Activated CD8-positive, alpha-beta memory T cell treated with anti-CD3 and anti-CD28 coated beads for 1 hour (primary cell): ENCODE measurements at places on chromosomes 7 and 10.

GRCh38 chr7:151607464-151607867, 87.8 kb upstream of the RHEB start:
- DNase-seq = no peak

- no peak for DNase-seq
Measured at GRCh38 chr10:3111621-3112163, 44.3 kb downstream of the PFKP start.

DNA sequence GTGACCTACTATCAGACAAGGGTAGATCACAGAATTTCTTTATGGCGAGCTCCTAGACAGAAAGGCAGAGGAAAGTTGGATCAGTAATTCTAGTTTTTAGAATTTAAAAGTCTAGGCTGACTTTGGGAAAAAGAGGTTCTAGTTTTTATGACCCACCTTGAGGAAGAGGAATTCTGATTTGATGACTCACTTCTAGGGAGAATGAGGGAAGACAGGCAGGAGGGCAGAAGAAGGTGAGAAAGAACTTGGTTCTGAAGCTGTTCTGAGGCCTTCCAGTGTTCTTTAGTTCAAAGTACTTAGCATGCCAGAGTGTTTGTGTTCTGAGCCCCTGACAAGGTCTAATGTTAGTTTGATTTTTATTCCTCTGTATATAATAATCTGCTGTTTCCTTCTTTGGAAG, 97.2 kb downstream of the PODXL start:
- DNase-seq = no peak

GRCh38 chr7:157515342-157516041, 178.7 kb downstream of the DNAJB6 start:
- DNase-seq = no peak

DNA sequence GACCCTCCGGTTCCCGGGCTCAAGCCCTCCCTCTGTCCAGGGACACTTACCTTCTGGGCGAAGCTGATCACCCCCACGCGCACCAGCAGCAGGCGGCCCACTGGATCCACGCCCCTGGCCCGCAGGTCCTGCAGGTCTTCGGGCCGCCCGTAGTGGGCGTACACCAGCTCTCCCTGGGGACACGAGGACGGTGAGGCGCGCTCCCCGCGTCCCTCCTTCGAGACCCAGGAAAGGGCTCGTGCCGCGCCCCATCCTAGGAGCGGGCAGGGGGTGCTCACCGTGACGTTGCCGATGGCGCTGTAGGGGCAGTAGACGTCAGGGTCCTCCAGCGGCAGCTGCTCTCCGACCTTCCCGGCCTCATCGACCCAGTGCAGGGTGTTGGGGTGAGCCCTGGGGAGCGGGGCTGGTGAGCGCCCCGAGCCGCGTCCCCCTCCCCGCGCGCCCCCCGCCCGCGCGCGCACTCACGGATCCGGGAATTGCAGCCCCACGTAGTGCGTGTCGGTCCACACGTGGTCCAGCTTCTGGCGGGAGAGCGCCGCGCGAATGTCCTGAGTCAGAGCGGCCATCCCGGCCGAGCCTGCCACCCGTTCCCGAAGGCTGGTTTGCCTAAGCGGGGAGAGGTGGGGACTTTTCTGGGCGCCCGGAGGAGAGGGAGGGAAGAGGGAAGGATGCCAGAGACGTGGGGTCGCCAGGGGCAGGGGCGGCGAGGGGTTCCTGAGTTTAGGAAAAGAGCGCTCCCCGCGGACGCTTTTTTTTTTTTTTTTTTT, 8.2 kb downstream of the TFR2 start:
- DNase-seq = no peak

DNA sequence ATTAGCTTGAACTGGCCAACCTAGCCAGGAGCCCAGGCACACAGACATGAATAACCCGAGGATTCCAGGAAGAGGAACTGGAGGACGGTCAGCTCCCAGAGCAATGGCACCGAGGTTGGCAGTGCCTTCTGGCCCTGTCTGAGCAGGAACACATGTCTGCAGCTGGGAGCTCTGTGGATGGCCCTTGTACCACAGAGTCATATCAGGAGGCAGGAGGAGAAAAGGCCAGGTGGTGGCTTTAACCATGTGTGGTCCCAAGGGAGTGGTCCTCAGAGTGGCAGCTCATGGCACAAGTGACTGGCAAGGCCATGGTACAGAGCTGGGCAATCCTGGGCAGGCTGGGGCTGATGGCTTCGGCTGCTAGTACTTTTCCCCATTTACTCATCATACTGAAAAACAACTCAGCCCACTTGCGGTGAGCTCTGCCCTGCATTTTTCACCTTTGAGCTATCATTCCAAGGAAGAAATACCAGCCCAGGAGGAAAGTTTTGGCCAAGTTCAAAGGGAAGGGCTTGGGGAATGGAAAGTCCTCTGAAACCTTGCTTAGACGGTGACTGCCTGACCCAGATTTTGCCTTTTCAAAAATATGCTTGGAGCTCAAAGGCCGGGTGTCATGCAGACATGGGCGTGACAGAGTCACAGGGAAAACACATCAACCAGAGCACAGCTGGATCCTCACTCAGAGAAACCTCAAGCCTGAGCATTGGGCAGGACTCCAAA, 25.7 kb upstream of the LOXL4 start:
- DNase-seq = no peak

DNA sequence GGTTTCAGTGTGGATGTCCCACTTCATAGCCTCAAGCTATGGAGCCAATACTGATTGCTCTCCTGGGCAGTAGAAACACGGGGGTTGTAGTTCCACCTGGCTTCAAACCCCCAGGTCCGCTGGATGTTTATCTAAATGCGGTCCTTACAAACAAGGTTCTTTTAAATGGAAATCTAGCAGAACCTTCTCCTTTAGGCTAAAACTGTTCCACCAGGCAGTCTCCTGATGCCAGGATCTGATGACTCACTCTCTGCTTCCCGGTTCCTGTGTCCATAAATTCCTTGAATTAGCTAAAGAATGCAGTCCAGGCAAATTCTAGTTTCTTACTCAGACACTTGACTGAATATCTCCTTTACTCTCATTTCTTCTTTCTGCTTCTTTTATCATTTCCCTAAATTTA, 108.4 kb upstream of the FAM3C start:
- DNase-seq = no peak

GRCh38 chr7:121286186-121286585, 42.6 kb upstream of the WNT16 start:
- no peak for DNase-seq

GRCh38 chr10:22992075-22992474, 64.2 kb downstream of the ARMC3 start:
- no peak for DNase-seq

DNA sequence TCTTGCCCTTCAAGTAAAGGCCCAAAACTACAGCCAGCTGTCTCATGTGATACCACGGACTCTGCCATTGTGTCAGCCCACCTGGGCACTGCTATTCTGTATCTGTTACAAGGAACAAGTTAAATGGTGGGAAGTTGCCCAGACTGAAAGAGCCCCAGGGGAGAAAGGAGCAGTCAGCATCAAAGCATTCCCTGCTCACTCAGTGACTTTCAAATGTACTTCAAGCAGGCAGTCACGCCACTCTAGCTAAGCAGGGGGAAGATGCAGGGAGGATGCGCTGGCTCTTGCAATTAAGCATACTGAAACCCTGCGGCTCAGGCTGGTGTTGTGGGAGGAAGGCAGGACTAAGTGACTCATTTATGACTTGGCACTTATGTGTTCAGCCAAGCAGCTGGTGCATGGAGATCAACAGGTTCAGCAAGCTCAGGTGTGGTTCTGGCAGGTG, 1249.6 kb downstream of the TYW1 start:
- DNase-seq = no peak

GRCh38 chr7:1049801-1050200, 5.5 kb downstream of the GPR146 start:
- no peak for DNase-seq

DNA sequence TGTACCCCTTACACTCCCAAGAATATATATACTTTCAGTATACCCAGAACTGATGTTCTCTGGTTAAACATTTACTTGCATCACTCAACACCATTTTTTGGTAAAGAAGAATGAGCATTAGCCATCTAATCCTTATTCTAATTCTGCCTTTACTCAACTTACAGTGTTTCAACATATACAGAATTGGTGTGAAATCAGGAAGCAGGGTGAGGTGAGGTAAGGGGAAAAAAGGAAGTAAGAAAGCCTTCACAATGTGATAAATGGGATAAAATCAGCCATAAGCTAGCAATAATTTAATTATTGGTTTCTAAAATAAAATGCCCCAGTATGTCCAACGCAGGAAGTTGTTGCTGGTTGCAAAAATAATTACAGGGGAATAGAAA, 605.4 kb downstream of the KCNMA1 start:
- DNase-seq = no peak

GRCh38 chr7:52897288-52897687, 138.1 kb upstream of the POM121L12 start:
- DNase-seq = no peak

- DNase-seq = no peak
Measured at GRCh38 chr7:35747611-35748010, 52.7 kb upstream of the HERPUD2 start.

DNA sequence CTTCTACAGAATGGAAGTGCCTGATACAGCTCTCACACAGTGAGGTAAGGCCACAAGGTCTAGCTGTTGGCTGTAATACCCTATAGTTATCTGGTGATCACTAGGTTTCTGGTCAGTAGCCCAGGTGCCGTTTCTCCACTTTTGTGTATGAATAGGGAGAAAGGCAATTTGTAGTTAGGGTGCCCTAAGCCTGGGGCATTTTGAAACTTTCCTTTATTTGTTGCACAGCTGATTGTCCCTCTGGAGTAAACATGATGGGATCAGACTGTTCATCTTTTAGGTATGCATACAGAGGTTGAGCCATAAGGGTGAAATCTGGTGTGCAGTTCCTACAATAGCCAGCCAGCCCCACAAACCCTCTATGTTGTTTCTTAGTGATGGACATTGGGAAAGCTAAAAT, 112.4 kb downstream of the ANKRD26 start:
- no peak for DNase-seq

GRCh38 chr7:84985073-84985784, 201.6 kb downstream of the SEMA3D start:
- DNase-seq = no peak

- no peak for DNase-seq
Measured at GRCh38 chr7:111232249-111233084, 141.5 kb downstream of the LRRN3 start.

GRCh38 chr7:30594048-30594539, 584 bp upstream of the GARS1 start:
- DNase-seq = no peak

DNA sequence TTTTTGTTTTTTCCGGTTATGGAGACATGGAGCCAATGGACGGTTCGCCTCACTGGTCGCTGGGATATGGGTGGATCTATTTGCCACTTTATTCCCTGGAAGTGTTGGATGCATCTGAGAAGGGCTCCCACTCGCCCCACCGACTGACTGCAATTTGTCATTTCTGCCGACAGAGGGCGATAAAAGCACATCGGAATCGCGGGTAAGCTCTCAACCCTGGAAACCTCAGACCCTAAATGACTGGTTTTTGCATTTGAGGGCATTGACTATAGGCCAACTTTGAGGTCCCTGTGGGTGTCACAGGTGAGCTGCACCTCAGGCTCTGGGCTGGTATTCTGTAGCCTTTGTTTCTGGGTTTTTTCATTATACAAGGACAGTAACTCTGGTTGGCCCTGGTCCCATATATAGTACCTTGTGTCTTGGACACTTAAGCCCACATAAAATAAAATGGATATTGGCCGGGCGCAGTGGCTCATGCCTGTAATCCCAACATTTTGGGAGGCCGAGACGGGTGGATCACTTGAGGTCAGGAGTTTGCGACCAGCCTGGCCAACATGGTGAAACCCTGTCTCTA, 11.9 kb upstream of the OPALIN start:
- DNase-seq = no peak

DNA sequence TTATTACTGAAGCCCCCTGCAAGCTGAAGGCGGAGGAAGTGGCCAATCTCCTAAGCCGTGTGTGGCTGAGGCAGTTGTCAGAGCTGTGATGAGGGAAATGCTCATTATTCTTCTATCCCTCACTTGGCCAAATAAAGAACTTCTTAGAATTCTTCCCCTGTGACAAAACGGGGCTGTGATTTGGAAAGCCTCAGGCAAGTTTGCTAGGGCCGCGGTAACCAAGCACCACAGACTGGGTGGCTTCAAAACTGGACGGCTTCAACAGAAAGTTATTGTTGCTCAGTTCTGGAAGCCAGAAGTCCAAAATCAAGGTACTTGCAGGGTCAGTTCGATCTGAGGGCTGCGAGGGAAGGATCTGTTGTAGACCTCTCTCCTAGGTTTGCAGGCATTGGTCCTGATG, 72.3 kb upstream of the STEAP1B start:
- no peak for DNase-seq

DNA sequence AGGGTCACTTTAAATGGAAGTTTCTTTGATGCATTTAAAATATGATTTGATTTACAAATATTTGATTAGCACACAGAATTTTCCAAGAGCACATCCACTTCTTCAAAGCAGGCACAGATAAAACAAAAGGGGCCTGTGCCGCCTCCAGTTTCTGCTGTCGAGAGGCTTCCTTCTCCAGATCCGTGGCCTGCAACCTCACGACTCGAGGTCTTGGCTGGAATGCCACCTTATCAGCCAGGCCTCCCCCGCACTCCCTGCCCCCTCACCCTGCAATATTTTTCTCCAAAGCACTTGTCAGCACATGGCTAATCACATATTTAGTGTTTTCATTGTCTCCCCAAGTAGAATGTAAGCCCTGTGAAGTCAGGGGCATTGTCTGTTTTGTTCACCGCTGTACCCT, 12.5 kb downstream of the PYROXD2 start:
- no peak for DNase-seq

DNA sequence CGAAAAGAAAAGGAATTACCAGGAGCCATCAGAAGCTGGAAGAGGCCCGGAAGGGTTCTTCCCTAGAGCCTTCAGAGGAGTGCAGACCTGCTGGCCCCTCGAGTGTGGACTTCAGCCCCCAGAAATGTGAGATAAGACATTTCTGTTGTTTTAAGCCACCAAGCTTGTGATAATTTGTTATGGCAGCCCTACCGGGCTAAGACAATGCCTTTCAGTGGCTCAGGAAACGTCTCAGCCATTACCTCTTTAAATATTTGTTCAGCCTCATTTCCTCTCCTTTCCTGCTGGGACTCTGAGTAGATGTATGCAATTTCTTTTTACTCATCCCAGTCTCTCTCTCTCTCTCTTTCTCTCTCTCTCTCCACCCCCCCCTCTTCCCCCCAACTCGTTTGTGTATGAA, 174.7 kb upstream of the GRB10 start:
- no peak for DNase-seq
